T-cell (primary cell): ENCODE measurements at places on chromosomes 6 and 20.

- no peaks in the 10 kb centered on the region for H3K4me1 ChIP-seq
- H3K27ac ChIP-seq: no peak overlapping the region
- H3K4me3 ChIP-seq: no peak overlapping the region
- DNase-seq: no peak
Observed at GRCh38 chr6:145012039-145012662, 723.2 kb downstream of the EPM2A start.

DNA sequence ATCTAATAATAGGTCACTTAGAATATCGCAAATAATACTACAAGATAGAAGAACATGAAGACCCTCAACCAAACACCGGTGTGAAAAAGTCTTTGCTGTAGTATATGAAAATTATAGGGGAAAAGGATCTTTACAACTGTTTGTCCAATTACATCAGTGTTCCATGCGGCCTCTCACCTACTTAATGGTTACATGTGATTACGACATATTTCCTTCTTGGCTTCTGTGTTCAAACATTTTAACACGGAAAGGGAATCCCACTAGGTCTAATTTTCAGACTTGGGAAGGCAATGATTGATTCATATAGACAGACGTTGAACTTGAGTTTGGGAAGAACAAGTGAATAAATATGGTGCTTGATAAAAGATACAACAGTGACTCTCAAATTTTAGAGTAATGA is 273.4 kb downstream of the KIF16B start:
- H3K36me3 ChIP-seq: no peaks in the 10 kb centered on the region

- no peak for DNase-seq
- no peak overlapping the region for H3K4me3 ChIP-seq
- H3K36me3 ChIP-seq: peaks cover 49% of the 10 kb centered on the region
- no peaks in the 10 kb centered on the region for H3K27me3 ChIP-seq
- no peak overlapping the region for H3K27ac ChIP-seq
Observed at GRCh38 chr6:42933205-42933604, 3.9 kb downstream of the CNPY3 start.

DNA sequence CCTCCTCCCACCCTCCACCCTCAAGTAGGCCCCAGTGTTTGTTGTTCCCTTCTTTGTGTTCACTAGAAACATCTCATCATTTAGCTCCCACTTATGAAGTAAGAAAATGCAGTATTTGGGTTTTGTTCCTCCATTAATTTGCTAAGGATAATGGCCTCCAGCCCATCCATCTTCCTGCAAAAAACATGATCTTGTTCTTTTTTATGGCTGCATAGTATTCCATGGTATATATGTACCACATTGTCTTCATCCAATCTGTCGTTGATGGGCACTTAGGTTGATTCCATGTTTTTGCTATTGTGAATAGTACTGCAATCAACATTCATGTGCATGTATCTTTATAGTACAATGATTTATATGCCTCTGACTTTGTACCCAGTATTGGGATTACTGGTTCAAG is 416.8 kb upstream of the SASH1 start:
- H3K27me3 ChIP-seq: no peaks in the 10 kb centered on the region
- H3K4me1 ChIP-seq: no peaks in the 10 kb centered on the region
- H3K36me3 ChIP-seq: no peaks in the 10 kb centered on the region
- no peak overlapping the region for H3K4me3 ChIP-seq
- no peak overlapping the region for H3K27ac ChIP-seq
- no peak for DNase-seq

DNA sequence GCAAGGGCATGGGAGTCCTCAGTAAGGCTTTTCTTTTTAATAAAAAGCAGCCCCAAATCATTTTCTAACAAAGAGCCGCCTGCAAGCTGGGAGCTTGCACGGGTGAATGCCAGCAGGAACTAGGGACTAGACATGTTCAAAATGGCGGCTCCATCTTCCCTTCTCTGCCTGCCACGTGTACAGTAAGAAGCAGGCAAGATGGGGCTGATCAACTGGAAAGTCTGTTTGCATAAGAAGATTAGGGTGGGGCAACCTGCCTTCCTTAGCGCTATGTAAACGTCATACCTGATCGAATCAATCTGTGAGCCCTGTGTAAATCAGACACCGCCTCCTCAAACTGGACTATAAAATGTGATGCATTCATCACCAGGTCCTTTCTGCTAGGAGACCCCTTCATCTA is 299.4 kb upstream of the SOX4 start:
- no peaks in the 10 kb centered on the region for H3K27me3 ChIP-seq
- H3K4me1 ChIP-seq: no peaks in the 10 kb centered on the region
- no peaks in the 10 kb centered on the region for H3K36me3 ChIP-seq
- H3K4me3 ChIP-seq: no peak overlapping the region
- H3K27ac ChIP-seq: no peak overlapping the region
- DNase-seq: no peak

- DNase-seq: no peak
- H3K27ac ChIP-seq: no peak overlapping the region
- H3K27me3 ChIP-seq: no peaks in the 10 kb centered on the region
- no peaks in the 10 kb centered on the region for H3K36me3 ChIP-seq
- H3K4me3 ChIP-seq: no peak overlapping the region
Observed at GRCh38 chr6:92399911-92400310, 1019.4 kb downstream of the EPHA7 start.

DNA sequence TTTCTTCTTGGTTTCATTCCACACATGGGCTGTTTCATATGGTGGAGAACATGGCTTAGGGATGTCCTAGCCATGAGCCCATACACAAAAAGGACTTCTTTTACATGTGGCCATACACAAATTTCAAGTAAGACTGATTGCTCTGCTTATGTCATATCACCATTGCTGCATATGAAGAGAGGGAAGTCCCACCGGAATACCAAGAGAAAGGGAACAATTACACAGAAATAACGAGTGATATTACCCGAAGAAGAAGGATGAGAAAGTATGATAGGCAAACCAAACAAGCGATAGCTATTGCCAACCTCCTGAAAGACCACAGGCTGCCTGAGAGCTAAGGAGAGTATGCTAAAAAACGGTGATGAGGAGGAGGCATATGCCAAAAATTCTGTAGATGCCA is 70.5 kb upstream of the TNFRSF21 start:
- H3K27me3 ChIP-seq: peaks cover 10% of the 10 kb centered on the region
- no peak overlapping the region for H3K4me3 ChIP-seq
- no peak overlapping the region for H3K27ac ChIP-seq
- no peak for DNase-seq
- no peaks in the 10 kb centered on the region for H3K4me1 ChIP-seq
- no peaks in the 10 kb centered on the region for H3K36me3 ChIP-seq

DNA sequence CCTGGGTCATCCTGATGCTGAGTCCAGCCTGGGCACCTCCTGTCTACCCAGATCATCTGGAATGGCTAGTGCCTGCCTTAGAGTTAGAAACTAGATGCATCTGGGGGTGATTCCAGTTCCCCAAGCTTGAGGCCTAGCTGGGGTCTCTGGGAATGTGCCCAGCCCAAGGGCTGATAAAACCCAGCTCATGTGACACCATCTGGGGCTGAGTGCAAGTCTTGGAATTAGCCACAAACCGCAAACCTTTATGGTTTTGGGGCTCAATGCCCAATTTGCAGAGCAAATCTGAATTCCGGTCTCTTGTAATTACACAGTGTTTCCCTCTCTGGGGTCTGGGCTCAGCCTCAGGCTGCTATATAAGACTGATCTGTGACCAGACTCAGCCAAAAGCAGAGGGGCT is at the start of gene BPIFB4:
TSS of gene BPIFB4 (plus strand) at position 385 of the 400 bp plus-strand sequence. CDS start 1,884 bp downstream, outside the sequence.
- DNase-seq: no peak
- H3K27ac ChIP-seq: no peak within 1 kb of the TSS
- H3K36me3 ChIP-seq: no peaks in the 10 kb centered on the region
- H3K4me3 ChIP-seq: no peak within 1 kb of the TSS
- no peaks in the 10 kb centered on the region for H3K4me1 ChIP-seq
- no peaks in the 10 kb centered on the region for H3K27me3 ChIP-seq

- no peak overlapping the region for H3K27ac ChIP-seq
- peaks cover 43% of the 10 kb centered on the region for H3K27me3 ChIP-seq
- no peak overlapping the region for H3K4me3 ChIP-seq
- no peaks in the 10 kb centered on the region for H3K36me3 ChIP-seq
Observed at GRCh38 chr20:37414224-37415035, 68.5 kb downstream of the SRC start.

- no peak for DNase-seq
- H3K27ac ChIP-seq: no peak overlapping the region
- no peaks in the 10 kb centered on the region for H3K4me1 ChIP-seq
- H3K36me3 ChIP-seq: no peaks in the 10 kb centered on the region
- H3K27me3 ChIP-seq: no peaks in the 10 kb centered on the region
- no peak overlapping the region for H3K4me3 ChIP-seq
Observed at GRCh38 chr20:42836339-42836738, 353.4 kb downstream of the PTPRT start.

- no peaks in the 10 kb centered on the region for H3K36me3 ChIP-seq
- H3K27me3 ChIP-seq: peaks cover 12% of the 10 kb centered on the region
- peak; percentile 3 for DNase-seq
- no peak overlapping the region for H3K4me3 ChIP-seq
- peaks cover 22% of the 10 kb centered on the region for H3K4me1 ChIP-seq
Observed at GRCh38 chr6:35191889-35192288, 21.9 kb upstream of the SCUBE3 start.

DNA sequence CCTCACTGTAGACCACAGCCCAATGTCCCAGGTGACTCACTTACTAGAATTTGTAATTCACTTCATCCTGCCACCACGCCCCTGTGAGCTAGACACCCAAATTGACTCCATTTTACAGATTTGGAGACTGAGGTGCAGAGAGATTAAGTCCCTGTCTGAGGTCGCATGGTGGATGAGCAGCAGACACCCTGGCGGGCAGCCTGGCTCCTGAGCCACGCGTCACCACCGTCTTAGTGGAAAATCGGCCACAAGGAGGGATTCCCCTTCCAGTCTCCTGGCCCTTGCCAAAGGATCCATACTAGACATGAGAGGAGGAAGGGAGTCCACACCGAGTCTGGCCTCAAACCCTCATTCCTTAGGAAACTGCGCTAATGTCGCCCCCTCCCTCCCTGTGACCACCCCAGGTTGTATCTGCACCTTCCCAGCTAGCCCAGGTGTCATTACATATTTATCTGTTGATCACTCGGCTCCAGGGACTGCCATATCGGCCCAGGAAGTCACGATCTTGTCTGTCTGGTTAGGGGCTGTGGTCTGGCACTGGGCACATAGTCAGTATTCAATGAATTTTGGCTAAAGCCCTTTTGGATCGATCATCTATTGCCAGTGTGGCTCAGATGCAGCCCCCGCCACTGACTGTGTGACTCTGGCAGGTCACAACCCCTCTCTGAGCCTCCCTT is 25.7 kb upstream of the PTGIS start:
- no peaks in the 10 kb centered on the region for H3K4me1 ChIP-seq
- H3K36me3 ChIP-seq: no peaks in the 10 kb centered on the region
- H3K27ac ChIP-seq: peak overlapping the region; percentile 66

- no peak overlapping the region for H3K27ac ChIP-seq
- H3K4me3 ChIP-seq: no peak overlapping the region
- no peak for DNase-seq
- no peaks in the 10 kb centered on the region for H3K36me3 ChIP-seq
- H3K27me3 ChIP-seq: no peaks in the 10 kb centered on the region
Observed at GRCh38 chr20:50911030-50911429, 20.2 kb downstream of the ADNP start.

DNA sequence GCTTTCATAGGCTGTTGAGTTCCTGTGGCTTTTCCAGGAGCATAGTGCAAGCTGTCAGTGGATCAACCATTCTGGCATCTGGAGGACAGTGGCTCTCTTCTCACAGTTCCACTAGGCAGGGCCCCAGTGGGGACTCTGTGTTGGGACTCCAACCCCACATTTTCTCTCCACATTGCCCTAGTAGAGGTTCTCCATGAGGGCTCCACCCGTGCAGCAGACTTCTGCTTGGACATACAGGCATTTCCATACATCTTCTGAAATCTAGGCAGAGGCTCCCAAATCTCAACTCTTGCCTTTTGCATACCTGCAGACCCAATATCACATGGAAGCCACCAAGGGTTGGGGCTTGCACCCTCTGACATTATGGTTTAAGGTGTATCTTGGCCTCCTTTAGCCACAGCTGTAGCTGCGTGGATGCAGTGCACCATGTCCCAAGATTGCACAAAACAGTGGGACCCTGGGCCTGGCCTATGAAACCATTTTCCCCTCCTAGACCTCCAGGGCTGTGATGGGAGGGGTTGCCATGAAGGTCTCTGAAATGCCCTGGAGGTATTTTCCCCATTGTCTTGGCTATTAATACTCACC is 645.9 kb upstream of the CITED2 start:
- no peaks in the 10 kb centered on the region for H3K36me3 ChIP-seq
- no peak for DNase-seq
- no peak overlapping the region for H3K27ac ChIP-seq

DNA sequence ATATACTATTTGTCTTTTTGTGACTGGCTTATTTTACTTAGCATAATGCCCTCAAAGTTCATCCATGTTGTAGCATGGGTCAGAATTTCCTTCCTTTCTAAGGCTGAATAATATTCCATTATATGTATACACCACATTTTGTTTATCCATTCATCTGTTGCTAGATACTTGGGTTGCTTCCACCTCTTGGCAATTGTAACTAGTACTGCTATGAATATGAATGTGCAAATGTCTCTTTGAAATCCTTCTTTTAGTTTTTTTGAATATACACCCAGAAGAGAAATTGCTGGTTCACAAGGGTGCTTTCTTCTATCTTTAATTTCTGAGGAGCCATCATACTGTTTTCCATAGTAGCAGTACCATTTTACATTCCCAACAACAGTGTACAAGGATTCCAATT is 21.3 kb upstream of the MAP7 start:
- H3K4me3 ChIP-seq: no peak overlapping the region
- H3K36me3 ChIP-seq: peaks cover 37% of the 10 kb centered on the region
- H3K4me1 ChIP-seq: no peaks in the 10 kb centered on the region
- DNase-seq: no peak
- no peaks in the 10 kb centered on the region for H3K27me3 ChIP-seq
- H3K27ac ChIP-seq: no peak overlapping the region

DNA sequence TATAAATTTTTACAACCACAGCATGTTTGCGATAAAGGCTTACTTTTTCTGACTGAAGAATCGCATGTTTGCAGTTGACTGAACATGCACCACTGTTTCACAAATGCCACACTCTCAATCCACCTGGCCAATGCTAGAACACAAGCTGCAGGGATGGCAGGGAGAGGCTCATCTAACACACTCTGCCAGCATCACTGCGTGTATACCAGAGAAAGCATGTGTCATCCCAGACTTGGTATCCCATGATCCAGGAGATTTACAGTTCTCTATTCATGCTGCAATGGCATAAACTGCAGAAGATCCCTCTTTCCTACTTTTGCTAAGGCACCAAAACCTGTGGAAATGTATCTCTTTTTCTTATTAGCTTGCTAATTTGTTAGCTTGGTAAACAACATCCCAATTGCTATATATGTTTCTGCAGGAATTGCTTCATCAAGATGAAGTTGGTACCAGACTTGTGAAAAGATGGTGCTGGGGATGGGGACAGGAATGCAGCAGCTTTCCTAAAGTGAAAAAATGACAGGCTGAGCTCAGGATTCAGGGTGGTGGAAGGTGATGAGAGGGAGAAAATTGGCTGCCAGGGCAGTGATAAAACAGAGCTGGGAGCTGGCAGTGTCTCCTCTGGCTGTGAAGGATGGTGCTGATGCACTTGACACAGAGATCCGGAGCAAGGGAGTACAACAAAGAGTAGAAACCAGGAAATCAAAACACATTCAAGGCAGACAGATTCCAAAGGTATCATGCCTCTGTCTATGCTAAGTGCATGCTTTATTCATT is 186.9 kb downstream of the HIVEP2 start:
- H3K36me3 ChIP-seq: peaks cover 7% of the 10 kb centered on the region
- H3K27ac ChIP-seq: no peak overlapping the region
- H3K4me1 ChIP-seq: no peaks in the 10 kb centered on the region
- H3K4me3 ChIP-seq: no peak overlapping the region

- no peak overlapping the region for H3K27ac ChIP-seq
- H3K36me3 ChIP-seq: no peaks in the 10 kb centered on the region
- H3K27me3 ChIP-seq: peaks cover 30% of the 10 kb centered on the region
- no peak overlapping the region for H3K4me3 ChIP-seq
- no peak for DNase-seq
Observed at GRCh38 chr20:21393816-21394519, 3.4 kb downstream of the NKX2-4 start.
